Stimulated activated CD8-positive, alpha-beta memory T cell treated with anti-CD3 and anti-CD28 coated beads, Interleukin-7, amount 100 ng/mL, for 48 hours (primary cell): ENCODE measurements at places on chromosomes 11 and 22.
A peak's percentile ranks its signal among the peaks of the same experiment; 100 is the strongest.

DNA sequence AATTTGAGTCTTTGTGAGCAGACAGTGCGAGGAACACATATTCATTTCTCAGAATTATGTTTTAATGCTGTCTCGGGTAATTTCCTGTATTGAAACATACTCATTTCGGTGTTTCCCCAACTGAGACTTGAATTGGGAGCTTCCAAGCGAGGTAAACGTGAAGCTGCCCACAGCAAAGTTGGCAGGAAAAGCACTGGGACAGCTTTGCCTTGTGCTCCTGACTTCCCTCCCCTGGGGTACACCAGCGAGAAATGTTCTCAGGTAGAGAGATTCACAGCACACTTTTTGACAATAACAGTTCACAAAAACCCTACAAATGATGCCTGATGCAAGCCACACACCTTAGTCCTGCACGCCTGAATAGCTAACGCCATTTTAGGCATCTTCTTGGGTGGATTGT, 3.1 kb downstream of the HTR3B start:
- no peak for DNase-seq

GRCh38 chr22:36544107-36544620, 15.2 kb upstream of the EIF3D start:
- DNase-seq, result no peak

DNA sequence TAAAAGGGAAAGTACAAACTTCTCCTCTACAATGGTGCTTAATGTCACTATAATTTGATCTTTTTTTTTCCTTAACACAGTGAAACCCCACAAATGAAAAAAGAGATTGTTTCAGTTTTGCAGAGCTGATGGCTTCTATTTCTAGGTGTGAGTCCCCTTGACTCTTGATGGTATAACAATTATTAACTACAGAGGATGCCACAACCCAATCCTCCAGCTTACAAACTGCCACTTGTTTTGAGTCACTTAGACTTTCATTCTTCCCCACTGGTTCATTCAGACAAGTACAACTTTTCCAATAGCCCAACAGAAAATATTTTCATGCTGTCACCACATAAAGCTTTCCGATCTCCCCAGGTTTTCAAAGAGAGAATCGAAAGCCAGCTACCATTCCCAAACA, 812.2 kb downstream of the LRRC4C start:
- no peak for DNase-seq

DNA sequence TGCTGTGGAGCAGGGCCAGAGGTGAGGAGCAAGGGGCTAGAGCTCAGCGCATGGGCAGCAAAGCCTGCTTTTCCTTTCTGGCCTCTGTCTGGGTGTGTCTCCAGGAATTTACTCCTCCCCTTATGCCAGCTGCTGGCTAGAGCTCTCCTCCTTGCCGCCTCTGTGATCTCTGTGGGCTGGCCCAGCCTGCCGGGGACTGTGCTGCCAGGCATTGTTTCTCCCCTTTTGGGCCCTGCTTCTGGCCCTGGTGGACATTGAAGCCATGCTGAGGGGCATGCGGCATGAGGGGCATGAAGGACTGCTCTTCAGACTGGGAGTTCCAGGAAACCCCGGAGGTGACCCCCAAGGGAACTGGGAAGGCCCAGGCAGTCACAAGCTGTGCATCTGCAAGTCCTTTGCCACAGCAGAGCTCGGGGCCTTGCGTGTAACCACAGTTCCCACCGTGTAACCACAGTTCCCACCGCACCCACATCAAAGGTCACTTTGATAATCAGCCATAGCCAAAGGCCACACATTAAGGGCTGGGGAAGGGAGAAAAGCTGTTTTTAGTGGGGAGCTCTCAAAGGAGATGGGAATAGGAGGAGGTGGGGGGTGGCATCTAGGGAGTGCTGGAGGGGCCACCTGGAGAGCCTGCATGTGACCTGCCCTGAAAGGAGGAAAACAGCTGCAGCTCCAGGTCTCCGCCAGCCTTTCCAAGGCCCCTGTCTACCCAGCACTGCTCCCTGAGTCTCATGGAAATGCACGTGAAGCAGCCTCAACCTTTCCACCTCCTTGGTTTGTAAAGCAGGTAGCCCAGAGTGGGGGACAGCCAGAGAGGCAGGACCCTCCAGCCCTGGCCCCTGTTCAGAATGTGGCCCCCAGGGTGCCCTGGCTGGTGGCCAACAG, 62.3 kb downstream of the PPFIBP2 start:
- peak; percentile 5 for DNase-seq

DNA sequence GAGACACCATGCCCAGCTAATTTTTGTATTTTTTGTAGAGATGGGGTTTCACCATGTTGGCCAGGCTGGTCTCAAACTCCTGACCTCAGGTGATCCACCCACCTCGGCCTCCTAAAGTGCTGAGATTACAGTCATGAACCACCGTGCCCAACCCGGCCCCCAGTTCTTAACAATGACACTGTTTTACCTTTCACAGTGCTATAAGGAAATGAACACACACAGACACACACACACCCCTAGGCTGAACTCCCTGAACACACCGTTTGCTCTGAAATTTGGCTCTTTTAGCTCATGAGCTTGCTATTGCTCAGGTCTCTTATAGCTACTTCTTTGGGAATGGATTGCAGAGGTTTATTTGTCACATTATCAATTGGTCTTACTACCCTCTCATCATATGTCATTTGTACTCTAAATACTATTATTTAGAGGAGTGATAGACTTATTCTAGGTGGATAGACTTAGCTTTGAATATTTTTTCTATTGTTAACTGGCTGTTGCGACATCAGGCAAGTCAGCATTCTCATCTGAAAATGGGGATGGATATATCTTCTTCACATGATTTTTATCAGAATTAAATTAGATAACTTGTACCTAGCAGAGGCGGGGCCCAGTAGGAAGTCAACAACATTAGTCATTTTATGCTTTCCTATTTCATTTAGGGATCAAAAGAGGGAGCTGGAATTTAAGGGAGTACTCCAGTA, 2.1 kb downstream of the LYVE1 start:
- no peak for DNase-seq

DNA sequence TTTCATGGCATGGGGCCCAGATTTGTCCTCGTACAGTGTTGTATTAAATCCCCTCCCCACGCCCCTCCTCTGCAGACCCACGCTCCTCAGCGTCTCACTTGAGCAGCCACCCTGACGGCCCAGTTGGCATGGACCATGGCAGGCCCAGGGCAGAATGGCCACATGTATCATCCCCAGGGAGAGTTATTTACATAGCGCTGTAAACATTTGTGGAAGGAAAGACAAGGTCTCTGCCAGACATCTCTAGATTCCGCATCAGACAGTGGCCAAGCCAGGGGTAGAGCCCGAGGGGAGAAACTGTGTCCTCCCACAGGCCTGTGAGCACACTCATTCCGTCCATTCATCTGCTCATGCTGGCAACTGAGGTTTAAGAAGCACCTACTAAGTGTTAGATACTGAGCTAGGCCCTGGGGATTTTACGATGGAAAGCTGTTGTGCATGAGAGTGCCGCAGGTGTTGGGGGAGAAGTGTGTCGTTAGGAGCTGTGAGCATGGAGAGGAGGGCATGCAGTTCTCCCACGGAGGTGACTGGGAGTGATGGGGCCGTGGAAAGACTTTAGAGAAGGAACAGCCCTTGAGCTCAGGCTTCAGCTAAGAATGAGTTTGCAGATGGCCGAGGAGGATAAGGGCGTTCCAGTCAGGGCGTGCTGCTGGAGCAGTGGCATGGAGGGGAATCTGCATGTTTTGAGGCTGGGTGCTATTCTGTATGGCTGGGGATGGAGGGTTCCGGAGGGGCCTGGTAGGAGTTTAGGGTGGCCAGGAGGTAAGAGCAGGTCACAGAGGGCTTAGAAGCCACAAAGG, 94.9 kb downstream of the GRIK4 start:
- DNase-seq, result no peak

GRCh38 chr11:96390488-96390792, 627 bp downstream of the JRKL start:
- no peak for DNase-seq

DNA sequence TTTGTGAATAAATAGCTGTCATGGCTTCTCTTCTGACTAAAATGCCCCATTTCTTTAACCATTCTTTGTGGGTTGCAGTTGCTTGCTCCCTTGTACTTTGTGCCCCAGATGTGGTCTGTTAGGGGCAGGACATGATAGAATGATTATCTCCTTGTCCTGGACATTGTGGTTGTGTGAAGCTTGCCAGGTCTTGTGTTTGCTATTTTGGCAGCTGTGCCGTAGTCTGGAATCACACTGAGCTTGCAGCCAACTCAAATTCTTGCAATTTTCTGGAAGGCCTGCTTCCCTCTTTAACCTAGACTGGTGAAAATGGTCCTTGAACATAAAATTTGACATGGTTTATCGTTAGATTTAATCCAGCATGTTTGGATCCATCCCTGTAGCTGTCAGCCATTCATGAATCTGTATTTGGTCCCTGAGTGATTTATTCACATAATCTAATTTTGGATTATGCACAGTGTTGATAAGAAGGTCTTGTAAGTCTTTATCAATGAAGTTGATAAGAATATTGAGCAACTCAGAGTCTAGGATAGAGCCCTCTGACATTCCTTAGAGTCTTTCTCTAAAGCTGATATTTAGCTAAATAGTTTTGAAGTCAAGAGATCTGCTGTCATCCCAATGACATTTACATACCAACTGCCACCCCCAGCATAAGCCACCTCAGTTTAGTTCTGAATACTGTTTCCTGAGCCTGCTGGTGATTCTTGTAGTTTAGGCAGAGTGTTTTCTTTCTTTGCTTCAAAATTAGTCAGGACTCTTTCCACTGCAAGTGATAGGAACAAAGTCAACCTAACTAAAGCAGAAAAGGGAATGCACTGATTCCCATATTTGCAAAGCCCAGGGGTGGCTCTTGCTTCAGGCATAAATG, 9.8 kb downstream of the SPON1 start:
- no peak for DNase-seq

DNA sequence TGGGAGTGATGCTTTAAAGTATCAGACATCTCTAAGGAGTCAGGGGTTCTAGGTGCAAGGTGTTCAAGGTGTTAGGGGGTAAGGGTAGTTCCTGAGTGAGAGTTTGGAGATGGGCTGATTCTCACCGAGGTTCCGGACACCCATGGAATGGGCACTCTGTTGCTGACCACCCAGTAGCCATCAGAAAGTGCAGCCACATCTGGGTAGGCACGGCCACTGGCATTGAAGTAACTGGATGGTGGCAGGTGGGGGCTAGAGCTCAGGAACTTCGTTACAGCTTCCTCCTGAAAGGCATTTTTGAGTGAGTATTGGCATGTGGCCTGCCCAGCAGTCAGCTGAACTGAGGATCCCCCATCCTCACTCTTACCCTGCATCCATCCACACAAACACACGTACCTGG, 3.0 kb upstream of the TAF10 start:
- DNase-seq, result no peak

- DNase-seq, result no peak
These were observed at the start of gene OR10S1 for GRCh38 chr11:123977731-123978347. Gene OR10S1 (minus strand): TSS chr11:123977781. CDS start chr11:123977664, 117 bp downstream.

- no peak for DNase-seq
These were observed 33.8 kb downstream of the MMP13 start for GRCh38 chr11:102921587-102922220.

- no peak for DNase-seq
These were observed 16.0 kb upstream of the MIF start for GRCh38 chr22:23878219-23878618.

DNA sequence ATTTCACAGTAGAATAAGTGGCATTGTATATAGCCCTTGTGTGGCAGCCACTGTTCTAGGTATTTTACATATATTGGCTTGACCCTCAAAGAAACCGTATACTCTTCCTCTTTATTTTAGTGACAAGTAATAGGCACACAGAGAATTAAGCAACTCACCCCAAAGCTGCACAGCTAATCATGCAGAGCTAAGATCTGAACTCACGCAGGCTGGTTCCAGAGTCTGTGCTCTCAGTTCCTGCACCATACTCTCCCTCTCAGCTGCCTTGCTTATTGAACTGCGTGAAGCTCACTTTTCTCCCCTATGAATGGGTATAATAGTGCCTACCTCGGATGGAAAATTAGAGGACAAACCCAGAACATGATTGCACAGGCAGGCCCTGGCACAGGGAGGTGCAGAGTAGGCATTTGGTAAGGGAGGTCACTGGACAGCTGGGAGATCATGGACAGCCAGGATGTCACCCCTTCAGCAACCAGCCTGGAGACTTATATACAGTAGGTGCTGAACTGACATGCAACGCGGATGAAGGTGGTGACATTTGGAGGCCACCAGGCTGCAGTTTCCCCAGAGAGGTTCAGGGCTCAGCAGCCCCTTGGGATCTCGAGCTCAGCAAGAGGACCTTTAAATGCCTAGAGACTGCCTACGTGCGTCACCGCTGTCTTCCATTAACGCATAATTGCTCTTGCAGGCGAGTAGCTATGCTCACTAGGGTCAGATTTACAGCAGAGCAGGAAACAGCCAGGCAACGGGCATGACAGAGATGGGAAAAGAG, 78.4 kb upstream of the TP53I11 start:
- no peak for DNase-seq

DNA sequence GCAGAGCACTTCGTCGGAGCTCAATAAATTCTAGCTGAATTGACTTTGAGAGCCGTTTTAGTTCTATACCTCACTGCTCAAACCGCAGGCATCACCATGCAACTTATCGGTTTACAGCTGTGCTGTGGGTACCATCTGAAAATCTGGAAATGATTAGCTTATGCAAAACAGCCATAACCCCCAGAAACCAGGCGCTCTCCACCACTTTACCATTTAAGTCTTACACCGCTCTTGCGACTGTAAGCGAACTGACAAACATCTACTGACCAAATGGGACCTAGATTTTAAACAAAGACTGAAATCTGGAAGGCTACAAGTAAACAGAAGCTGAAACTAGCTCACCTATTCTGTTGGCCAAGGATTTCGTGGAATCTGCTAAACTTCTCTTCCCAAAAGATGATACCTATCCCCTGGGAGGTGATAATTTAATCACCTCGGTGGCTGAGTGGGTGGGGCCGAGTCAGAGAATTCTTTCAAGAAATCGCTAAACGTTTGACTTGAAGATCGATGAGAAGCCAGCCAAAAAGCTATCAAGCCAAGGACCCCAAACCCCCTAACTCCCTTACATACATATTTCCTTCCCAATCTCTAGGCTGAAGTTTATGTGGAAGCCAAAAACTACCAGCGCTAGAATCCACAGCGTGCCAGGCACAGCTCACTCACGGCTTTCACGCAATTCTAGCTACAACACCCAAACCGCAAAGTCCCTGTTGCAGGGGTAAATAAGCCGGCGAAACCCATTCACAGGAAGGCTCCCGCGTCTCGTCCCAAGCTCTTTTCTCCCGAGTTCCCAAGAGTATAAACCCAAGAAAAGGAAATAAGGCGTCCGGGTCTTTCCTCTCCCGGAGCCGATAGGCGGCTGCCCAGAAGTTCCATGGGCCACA, 644 bp downstream of the SPTY2D1 start:
- DNase-seq, result peak; percentile 29

DNA sequence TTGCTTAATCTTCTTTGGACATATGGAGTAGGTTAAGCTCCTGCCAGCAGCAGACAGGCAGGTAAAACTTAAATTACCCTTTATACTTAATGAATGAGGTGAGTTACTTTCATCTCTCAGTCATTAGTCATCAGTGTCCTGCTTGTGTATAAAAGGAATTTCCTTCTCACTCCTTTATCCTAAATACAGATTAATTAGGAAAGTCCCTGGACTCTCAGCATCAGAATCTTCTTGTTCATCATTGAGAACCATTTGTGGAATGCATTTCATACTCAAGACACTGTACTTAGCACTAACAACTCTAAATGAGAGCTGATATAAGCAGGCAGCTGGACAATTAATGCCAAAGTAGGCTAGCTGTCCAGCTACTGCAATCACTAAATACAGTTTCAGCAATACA, 630.4 kb downstream of the METTL15 start:
- DNase-seq, result no peak

- DNase-seq, result no peak
These were observed 564.5 kb downstream of the DLG2 start for GRCh38 chr11:85062659-85063058.

GRCh38 chr22:45221201-45221600, 19.5 kb downstream of the KIAA0930 start:
- no peak for DNase-seq

GRCh38 chr11:75591371-75591770, 29.3 kb downstream of the SERPINH1 start:
- DNase-seq, result no peak
